ENCODE measurements at places on chromosomes 2 and 18.

GRCh38 chr2:198957181-198957580, 500.6 kb downstream of the SATB2 start:
- no peak for DNase-seq

DNA sequence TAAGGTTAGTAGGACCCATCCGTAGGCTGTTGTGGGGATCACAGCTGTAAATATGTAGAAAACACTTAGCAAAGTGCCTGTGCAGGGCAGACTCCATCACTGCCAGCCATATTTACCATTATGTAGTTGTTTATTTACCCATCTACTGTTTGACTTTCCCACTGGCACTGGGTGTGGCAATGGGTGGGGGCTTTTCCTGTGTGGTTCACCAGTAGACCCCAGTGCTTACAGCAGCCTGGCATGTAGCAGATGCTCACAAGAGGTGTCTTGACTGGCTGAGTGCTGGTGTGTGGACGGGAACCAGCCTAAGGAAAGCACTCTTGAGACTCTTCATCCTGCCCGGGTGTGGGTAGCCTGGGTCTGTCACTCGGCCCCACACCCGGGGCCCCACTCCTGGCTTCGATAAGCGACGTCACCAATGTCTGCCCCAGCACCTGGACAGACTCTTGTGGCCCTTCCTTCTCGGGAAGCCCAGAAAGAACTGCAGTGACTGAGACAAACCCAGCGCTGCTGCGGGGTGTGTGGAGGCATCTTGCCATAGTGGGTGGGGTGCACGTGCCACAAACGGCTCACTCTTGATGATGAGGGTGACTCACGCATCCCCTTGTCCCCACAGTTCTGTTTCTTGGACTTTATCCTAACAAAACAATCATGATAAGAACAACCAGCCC, 78.3 kb downstream of the HDAC4 start:
- DNase-seq: no peak

- no peak for DNase-seq
These were observed 128.9 kb upstream of the SIX2 start for GRCh38 chr2:45137966-45138695.

GRCh38 chr2:197889041-197889440, 84.6 kb downstream of the PLCL1 start:
- no peak for DNase-seq

- DNase-seq: no peak
These were observed 205.5 kb downstream of the TGIF1 start for GRCh38 chr18:3655254-3656050.

- DNase-seq: no peak
These were observed 15.5 kb downstream of the LDLRAD4 start for GRCh38 chr18:13233787-13234783.

DNA sequence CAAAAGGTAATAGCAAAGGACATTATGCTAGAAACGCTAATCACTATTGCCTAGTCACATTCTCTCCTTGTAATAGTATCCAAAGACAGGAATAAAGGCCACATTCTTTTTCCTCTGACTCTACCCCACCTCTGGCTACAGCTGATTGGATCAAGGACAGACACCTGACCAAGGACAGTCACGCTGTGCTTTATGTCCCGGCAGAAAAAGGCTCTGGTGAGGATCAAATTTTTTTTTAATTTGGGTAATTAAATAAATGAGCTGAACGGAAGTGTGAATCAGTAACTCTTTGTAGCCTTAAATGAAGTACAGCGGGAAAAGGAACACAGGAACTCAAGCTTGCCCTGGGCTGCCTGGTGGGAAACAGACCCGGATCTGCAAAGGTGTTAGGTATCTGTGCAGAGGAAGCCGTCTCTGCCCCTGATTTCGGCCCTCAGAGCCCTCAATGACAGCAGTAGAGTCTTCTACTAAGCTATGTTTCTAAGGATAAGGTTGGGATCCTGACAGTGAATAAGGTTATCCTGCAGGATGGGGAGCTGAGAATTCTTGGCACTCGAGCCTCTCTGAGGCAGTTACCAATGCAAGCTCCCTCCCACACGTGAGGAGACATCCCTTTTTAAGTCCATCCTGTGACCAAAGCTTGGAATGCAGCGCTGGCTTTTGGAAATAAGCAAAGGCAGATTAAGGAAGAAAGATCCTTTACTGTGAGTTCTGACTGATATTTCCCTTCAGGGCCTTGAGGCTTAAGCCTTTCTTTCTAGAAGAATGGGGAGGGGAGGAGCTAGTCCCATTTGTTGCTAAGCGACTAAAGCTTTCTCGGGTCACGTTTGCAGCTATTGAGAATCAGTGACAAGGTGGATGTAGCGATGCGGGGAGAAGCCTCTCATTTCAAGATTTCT, 37.8 kb upstream of the IKZF2 start:
- DNase-seq: no peak

- DNase-seq: no peak
These were observed 150.1 kb downstream of the WDSUB1 start for GRCh38 chr2:159136391-159136790.

DNA sequence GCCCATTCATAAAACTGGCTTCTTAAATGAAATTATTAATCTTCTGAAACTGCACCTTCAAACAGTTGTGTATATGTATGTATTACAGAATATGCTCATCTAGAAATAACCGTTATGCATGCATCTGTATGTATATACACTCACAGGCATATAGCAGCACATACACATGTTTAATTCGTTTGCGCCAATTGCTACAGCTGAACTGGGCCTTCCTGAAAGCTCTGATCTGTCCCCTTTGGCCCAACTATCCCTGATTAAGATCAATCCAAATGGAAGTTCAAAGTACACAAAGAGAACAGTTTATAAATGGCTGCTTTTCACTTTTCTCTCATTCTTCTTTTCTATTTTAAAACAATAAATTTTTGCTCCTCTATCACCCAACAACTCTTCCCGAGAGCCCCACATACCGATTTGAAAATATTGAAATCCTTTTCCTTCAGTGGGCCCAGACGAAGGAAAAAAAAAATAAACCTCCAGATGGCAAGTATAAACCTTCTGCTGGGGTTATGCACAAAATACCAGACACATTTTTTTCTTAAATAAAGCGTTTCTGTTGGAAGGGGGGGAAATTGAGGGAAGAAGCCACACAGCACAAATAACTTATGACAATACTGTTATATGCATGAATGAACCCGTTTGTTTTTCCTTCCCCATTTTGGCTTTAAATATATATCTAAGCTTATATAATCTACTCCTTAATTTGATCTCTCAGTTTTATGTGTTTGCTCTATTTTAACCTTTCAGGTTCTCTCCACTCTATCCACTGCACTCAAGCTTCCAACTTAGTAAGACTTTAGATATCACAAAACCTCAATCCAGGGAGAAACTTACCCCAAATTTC, 267.3 kb downstream of the TCF4 start:
- DNase-seq: no peak

DNA sequence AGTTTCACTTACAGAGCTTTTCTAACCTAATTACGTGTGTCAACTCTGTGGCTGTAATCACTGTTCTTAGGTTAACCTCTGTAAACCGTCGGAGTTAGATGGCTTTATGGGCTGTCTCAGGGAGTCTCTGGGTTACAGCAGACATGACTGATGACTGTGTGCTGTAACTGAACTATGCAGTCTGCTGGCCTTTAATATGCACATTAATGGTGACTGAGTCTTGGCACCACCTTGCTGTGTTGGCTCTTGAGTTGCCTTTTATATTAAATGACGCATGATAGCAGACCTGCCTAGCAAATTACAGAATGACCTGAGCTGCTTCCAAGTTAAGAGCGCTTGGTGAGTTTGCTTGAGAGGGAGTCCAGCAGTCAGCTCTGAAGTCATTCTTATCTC, 90.1 kb downstream of the ACKR3 start:
- no peak for DNase-seq

DNA sequence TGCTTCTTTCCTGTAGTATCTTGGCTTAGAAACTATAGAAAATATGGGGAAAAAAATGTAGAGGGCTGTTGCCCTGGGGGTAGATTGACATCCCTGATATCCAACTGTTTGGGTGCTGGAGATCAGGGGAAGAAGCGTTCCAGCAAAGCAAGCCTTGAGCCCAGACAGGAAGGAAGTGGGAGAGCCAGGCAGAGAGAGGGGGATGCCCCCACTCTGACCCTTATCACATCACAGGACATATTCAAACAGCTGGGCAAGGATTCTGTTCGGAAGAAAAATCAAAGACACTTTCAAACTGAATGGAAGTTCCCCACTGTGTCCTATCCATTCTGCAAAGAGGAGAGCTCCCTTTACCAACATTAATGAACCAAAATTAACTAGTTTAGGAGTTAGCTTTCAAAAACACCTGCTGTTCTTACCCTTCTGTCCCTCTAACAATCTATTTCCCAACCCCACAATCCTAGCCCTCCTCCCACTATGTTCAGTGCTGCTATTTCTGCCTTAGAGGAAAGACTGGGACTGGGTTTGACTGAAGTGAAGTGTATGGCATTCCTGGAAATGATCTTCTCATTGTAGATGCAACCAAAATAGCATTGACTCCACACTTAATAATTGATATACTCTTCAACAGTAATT, 16.9 kb upstream of the KCNG3 start:
- no peak for DNase-seq

DNA sequence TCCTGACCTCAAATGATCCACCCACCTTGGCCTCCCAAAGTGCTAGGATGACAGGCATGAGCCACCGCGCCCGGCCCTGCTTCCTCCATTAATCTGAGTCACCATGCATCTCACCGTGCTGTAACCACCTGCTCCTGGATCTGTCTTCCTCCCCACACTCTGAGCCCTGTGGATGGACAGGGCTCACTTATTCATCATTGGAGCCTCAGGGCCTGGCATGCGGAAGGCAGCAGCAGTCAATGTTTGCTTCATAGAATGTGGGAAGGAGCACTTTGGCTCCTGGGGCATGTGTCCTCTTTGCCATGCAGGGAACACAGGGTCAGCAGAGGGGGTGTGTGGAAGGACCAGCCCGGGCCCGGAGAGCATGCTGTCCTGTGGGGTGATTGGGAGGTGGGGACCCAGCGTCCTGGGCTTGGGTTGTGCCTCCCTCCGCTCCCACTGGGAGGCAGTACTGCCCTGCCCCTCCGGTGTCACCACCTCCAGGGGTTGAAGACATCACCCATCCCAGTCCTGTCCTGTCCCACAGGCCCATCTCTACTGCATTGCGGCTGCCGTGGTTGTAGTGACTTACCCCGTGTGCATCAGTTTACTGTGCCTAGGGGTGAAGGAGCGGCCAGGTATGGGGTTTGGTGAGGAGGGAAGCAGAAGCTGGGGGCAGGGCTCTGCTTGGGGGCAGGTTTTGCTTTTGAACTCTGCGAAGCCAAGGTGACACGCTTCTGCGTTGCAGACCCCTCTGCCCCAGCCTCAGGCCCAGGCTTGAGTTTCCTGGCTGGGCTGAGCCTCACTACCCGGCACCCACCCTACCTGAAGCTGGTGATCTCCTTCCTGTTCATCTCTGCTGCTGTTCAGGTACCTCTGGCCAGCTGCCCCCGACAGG, 11.5 kb downstream of the MFSD2B start:
- no peak for DNase-seq

GRCh38 chr2:236459393-236459792, 110.2 kb upstream of the ACKR3 start:
- no peak for DNase-seq

GRCh38 chr18:69564602-69565001, 163.9 kb downstream of the DOK6 start:
- DNase-seq: no peak

DNA sequence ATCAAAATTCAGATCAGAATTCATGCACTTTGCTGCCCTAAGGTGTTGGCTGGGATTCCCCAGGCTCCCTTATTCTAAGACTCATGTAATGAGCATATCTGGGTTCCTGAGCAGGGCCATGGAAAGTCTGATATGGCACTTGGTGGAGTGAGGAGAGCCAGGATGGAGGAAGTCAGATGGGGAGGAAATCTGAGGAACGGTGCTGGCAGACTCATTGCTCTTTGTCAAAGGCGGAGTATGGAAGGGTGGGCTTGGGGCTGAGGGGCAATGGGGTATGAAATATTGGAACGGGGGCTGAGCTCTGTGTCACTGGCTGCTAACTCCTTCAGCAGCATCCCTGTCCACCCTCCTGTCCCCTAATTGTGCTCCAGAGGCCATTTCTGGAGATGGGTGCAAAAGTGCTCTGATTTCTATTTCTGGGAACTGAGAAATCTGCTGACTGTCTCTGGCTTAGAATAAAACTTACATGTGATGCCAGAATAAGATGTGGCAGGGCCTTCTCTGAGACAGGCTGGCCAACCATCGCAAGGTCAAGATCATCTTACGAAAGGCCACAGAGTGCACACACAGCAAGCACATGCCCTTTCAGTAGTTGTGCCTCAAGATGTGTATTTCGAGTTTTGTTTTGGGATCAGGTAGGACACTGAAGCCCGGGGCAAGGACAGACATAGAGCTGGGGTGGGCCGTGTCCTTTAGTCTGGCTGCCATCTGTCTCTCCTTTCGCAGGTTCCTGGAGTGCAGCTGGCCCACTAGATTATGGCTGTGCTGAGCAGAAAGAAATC, 480.0 kb upstream of the HS6ST1 start:
- no peak for DNase-seq

Data from anterior cingulate cortex (tissue), 58 donors.